Activated CD8-positive, alpha-beta T cell treated with anti-CD3 and anti-CD28 coated beads for 36 hours (primary cell): ENCODE measurements at places on chromosomes 3 and 15. TPM values are rescaled to one million over a fixed set of nuclear protein-coding genes. Genes with fewer than 3 reads are reported as not detected.

- H3K27me3 ChIP-seq, result no peaks in the 10 kb centered on the region
- no peak for DNase-seq
- no peak overlapping the region for H3K4me3 ChIP-seq
- H3K27ac ChIP-seq, result peak overlapping the region; percentile 9
- H3K36me3 ChIP-seq, result peaks cover 43% of the 10 kb centered on the region
Observed at GRCh38 chr3:156689608-156690007, 15.2 kb downstream of the TIPARP start.

- no peak overlapping the region for H3K27ac ChIP-seq
- H3K4me3 ChIP-seq, result no peak overlapping the region
- no peaks in the 10 kb centered on the region for H3K4me1 ChIP-seq
- DNase-seq, result no peak
Observed at GRCh38 chr15:71154607-71155200, 39.4 kb downstream of the THSD4 start.

- H3K36me3 ChIP-seq, result no peaks in the 10 kb centered on the region
- no peak for DNase-seq
- no peaks in the 10 kb centered on the region for H3K27me3 ChIP-seq
Observed at GRCh38 chr15:56533731-56534403, 68.9 kb upstream of the MNS1 start.

- DNase-seq, result no peak
- H3K36me3 ChIP-seq, result peaks cover 25% of the 10 kb centered on the region
- H3K27me3 ChIP-seq, result no peaks in the 10 kb centered on the region
- peaks cover 46% of the 10 kb centered on the region for H3K4me1 ChIP-seq
Observed at GRCh38 chr3:190589326-190589725, 75.4 kb downstream of the IL1RAP start.

DNA sequence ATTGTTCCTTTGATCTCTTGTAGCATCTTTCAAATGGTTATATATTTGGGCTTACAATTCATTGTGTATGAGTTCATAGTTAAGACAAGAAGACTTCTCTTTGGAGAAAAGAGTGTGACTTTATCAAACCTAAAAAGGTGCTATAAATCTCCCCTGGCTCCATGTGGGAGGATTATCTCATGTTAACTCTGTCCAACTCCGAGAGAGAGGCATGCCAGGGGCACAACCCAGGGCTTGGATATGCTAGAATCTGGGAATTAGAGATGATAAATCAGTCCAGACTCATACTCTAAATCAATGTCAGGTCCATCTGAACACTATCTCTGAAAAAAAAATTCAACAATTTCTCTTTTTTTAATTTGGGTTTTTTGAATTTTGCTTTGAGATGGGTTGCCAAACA is 462.8 kb downstream of the TUSC7 start:
- H3K4me3 ChIP-seq, result no peak overlapping the region
- H3K27ac ChIP-seq, result no peak overlapping the region
- no peaks in the 10 kb centered on the region for H3K36me3 ChIP-seq
- DNase-seq, result no peak
- H3K4me1 ChIP-seq, result no peaks in the 10 kb centered on the region
- no peaks in the 10 kb centered on the region for H3K27me3 ChIP-seq

DNA sequence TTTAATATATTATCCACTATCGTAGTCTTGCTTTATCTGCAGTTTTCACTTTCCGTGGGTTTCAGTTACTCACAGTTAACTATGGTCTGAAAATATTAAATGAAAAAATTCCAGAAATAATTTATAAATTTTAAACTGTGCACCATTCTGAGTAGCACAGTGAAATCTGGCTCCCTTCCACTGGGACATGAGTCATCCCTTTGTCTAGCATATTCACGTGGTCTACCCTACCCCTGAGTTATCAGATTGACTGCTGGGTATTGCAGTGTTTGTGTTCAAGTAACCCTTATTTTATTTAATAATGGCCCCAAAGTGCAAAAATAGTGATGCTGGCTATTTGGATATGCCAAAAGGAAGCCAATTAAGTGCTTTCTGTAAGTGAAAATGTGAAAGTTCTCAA is 539.5 kb upstream of the AGTR1 start:
- no peaks in the 10 kb centered on the region for H3K36me3 ChIP-seq
- H3K27ac ChIP-seq, result no peak overlapping the region
- H3K4me3 ChIP-seq, result no peak overlapping the region
- H3K27me3 ChIP-seq, result no peaks in the 10 kb centered on the region

Gene PLSCR2
- total RNA-seq, result not detected
